NCI-H1694 treated with DMSO at 0.1 percent for 48 hours (cell line): ENCODE measurements at places on chromosomes 1 and 21.

GRCh38 chr21:37916310-37917051 is at the start of gene KCNJ6:
KCNJ6 (minus strand) TSS chr21:37916457; CDS start chr21:37840682, 75,775 bp downstream.
- DNase-seq, result peak; percentile 85

- no peak for DNase-seq
These were observed 329.7 kb upstream of the SNX7 start for GRCh38 chr1:98331718-98332311.

DNA sequence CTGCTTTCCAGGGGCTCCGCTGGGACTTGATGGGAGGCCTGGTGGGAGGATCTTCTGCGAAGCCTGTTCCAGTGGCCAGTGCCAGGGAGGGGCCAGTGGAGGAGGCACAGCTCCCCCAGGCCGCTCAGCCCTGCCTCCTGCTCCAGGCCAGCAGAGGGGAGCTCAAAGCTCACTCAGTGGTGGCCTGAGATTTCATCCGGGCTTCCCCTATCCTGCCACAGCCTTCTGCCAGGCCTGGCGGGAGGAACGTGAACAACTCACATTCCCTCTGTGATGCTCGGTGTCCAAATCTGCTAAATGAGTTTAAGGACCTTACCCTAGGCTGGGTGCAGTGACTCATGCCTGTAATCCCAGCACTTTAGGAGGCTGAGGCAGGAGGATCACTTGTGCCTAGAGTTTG is 3.3 kb downstream of the CLCNKB start:
- DNase-seq, result no peak

GRCh38 chr21:36909901-36910561 is 56.4 kb downstream of the HLCS start:
- no peak for DNase-seq

DNA sequence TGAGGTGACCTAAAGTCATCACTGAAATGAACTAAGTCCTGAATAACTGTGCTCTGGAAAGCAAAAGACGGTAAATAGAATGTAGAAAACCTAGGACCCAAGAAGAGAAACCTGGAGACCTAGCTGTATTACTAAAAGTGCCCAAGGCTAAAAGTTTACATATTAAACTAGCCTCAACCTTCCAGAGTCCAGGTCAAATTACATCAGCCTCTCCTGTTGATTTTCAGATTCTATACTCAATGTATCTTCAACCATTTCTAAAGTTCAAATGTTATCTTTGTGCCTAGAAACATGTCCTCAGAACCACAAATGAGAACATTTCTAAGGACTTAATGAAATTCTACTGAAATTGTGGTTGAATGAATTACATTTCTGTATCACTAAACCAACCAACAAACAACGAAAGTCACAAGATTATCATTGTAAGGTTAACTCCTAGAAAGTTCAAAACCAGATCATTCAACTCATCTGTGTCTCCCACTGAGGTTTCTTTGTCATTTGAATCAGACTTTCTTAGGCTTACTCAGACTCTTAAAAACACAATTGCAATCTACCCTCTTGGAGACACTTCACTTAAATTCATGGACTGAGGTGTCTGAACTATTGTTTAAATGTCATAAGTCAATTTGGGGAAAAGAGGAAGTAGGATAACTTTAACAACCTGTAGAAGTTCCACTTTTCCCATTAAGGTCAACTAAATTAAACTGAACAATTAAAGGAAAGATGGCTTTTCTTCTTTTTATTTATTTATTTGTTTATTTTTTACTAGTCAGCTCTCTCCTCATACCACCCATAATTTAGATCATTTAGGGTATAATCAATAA is 207.7 kb downstream of the BARHL2 start:
- no peak for DNase-seq

- DNase-seq, result no peak
These were observed 86.2 kb upstream of the IRF2BP2 start for GRCh38 chr1:234696148-234696576.

GRCh38 chr21:37450445-37450941 is 83.9 kb downstream of the DYRK1A start:
- DNase-seq, result no peak

DNA sequence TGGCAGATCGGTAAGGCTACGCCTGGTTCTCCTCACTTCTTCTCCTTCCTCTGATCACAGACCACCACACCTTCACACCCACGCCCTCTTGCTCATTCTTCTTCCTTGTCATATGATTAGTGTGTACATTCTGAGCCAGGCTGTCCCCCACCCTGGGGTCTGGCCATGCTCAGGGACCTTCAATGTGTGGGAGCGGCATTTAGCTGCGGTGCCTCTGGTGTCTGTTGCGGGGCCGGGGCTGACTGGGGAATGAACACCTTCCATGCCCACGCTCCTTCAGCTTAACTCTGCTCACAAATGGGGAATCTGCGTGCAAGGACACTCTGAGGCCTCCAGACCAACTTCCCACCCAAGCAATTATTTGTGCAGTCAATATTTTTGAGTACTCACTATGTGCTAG is 29.4 kb downstream of the QSOX1 start:
- no peak for DNase-seq

- DNase-seq, result no peak
These were observed 53.3 kb upstream of the ZC3H11B start for GRCh38 chr1:219666242-219666641.

DNA sequence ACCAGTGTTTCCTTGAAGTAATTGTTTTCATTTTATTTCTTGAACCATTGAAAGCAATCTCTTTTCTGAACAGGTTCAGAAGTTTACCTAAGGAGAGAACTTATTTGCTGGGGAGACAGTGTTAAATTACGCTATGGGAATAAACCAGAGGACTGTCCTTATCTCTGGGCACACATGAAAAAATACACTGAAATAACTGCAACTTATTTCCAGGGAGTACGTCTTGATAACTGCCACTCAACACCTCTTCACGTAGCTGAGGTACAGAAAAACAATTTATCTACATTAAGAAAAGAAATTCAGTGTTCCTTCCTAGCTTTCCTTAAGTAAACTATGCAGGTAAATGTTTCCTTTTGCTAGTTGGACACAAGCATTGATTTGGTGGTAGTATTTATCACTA is 27.4 kb downstream of the AGL start:
- DNase-seq, result no peak

DNA sequence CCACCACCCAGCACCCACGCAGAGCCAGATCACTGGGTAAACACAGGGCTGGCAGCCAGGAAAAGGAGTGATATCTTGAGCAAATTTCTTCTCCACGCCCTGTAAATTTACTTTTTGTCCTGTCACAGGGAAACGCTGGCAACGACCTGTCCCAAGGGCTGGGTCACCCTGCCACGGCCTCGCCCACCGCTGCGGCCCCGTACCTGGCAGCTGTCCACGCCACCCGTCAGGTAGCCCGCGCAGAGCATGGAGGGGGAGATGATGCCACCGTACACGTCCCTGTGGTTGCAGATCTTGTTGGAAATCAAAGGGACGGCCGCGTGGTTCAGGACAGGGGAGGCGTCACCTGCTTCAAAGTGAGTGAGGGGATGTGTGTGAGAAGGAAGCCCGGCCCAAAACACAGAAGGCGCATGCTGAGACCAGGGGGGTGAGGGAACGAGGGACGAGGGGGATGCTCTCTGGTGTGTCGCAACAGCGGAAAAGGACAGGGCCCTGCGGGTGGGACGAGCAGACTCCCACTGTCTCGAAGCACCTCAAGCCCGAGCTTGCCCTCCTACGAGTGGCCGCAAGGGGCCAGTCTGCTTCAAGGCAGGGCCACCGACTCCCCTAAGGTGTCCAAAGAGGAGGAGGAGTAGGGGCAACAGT is 10.1 kb upstream of the TFF1 start:
- DNase-seq, result no peak

DNA sequence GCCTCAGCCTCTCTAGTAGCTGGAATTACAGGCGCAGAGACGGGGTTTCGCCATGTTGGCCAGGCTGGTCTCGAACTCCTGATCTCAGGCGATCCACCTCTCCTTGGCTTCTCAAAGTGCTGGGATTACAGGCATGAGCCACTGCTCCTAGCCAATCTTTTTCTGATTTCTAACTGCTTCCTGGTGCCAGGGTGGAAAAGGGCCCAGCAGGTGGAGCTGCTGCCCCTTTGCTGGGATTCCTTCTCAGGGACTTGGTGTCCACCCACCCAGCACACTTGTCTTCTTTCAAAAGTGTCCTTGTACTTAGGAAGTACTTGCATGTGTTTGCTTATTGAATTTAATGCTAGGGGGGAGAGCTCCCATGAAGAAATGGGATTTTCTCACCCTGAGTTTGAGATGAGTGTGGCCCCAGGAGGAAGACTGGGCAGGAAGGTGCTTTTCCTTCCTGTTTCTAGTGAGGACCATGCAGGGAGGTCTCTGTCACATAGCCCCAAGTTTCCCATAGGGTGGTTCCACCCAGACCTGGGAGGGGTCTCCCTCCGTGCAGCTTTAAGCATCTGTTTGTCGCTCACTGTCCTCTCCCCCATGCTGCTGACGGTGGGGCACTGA is 14.2 kb downstream of the UTP11 start:
- peak; percentile 36 for DNase-seq

- DNase-seq, result no peak
These were observed 7.6 kb upstream of the IFNAR1 start for GRCh38 chr21:33317145-33317544.

DNA sequence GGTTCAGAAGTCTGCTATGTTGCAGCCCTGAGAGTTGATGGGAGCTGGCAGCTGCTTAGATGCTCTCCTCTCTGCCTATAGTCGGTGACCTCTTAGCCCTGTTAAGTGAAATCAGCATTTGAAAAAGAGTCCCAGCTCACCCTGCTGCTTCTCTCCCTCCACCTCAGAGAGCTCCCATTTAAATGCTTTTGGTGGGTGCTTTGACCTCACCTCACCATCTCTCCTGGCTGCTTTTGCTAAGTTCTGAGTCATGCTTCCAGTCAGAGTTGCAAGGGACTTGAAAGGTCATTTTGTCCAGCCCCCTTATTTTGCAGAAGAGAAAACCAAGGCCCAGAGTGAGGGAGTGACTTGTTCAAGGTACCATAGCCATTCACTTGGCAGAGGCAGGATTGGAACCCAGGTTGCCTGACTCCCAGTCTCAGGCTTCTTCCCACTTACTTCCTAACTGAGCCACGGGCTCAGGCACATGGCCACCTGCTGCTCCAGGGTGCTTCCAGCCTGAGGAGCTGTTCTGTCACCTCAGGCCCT is 3.3 kb downstream of the MAPKAPK2 start:
- no peak for DNase-seq

- DNase-seq, result no peak
These were observed 18.0 kb upstream of the GRHL3 start for GRCh38 chr1:24300971-24301784.
